ENCODE measurements at places on chromosomes 1 and 21.

- peak; percentile 33 for DNase-seq
Measured at GRCh38 chr21:45074818-45075595, 627 bp downstream of the ADARB1 start.

- no peak for DNase-seq
Measured at GRCh38 chr1:115280064-115280463, 58.0 kb downstream of the NGF start.

GRCh38 chr1:11037740-11038182 is 9.3 kb downstream of the MASP2 start:
- DNase-seq: peak; percentile 74

DNA sequence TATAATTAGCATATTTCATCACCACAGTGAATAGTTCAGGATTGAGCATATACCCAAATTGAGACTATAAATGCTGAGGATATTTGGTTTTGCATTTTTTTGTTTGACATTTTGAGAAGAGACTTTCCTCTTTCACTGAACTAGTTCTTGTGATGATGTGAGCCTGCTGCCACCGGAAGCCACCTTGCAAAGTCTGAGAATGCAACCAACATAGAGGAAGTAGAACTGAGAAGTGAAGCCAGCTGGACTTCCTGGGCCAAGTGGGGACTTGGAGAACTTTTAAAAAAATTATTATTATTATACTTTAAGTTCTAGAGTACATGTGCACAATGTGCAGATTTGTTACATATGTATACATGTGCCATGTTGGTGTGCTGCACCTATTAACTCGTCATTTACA is 102.3 kb downstream of the RPE65 start:
- DNase-seq: no peak

- DNase-seq: no peak
Measured at GRCh38 chr1:23500466-23500865, 16.5 kb upstream of the ASAP3 start.

DNA sequence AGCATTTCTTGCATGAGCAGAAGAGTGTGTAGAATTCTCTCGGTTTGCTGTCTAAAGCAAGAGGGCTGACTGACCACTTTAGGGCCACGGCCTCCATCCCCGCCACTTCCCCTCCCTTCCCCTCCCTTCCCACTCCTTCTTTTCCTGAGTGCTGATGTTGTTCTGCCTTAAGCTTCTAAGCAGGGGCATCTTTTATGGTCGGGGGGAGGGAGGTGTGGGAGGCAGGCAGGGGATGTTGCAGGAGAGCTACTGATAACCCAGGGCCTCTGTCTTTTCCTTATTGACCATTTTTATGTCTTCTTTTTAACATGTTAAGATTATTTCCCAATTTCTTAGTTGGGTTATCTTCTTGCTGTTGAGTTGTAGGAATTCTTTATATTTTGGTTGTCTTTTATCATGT is 15.1 kb downstream of the USP25 start:
- no peak for DNase-seq

GRCh38 chr1:89363638-89364536 is at the start of gene GBP6:
Gene GBP6, plus strand, starts transcription at chr1:89364059. Its CDS starts 4,493 bp downstream, at chr1:89368552.
- no peak for DNase-seq

GRCh38 chr21:37606549-37606948 is 240.0 kb downstream of the DYRK1A start:
- no peak for DNase-seq

DNA sequence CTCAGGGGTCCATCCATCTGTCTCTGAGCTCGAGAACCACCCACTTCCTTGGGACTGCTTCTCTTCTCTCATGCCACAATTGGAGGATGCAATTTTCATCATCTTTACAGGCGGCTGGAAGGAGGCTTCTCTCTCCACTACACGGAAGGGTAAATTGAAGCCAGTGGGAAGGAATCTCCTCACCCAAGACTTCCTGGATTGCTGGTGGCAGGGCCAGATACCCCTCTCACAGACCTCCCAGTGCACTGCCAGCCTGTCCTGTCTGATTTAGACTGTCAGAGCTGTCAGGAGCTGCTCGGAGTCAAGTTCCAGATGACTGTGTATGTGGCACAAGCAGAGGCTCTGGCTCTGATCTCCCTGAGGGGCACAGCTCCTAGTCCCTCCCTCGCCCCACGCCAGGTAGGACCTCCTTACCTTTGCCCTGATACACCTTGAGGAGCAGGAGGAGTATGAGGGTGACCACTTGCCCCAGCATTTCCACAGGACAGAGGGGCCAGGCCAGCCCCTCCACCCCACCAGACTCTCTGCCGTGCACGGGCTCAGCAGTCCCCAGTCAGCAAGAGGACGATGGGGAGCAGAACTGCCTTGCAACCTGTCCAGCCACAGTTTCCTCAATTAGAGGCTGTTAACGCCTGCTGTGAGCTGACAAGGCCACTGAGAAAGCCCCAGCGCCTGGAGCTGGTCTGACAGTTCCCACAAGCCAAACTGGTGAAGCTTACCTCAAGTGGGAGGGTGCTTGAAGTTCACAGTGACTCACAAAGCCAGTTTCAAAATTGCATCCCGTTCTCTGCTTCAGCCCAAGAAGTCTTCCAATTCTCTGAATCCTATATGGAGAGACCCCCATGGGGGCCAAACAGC is at the start of gene CD244:
Gene CD244 (minus strand): TSS at position 685 of the 858 bp plus-strand sequence. CDS start 210 bp downstream, at position 475.
- peak; percentile 89 for DNase-seq

DNA sequence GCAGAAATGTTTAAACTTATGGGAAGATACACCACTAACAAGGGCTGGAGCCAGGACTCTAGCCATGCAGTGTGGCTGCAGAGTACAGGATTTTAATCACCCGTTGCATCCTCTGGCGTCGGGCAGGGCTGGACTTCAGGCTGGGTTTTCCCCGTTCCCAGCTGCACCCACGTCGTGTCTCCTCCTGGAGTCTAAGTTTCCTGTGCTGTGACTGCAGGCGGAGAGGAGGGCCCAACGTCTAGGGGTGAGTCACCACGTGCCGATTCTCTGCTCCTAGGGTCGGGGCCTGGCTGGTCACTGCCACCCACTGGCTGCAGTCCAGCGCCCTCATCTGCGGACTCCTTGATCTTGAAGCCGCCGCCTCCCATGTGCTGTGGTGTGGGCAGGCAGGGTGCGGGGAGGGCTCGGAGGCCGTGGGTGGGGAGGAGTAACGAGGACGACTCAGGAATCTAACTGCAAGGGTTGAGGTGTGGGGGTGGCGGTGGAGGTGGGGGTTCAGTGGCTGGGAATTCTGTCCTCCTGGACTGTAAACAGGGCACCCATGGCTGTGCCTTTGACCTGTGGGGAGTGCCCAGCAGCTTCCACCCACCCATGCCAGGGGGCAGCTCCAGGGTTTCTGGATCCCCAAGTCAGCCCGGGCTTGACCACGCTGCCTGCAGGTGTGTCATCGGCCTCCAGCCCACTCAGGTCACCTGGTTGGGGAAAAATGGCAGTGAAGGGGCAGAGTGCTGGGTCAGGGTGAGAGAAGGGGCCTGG is 77.8 kb downstream of the ALPL start:
- peak; percentile 64 for DNase-seq

- DNase-seq: peak; percentile 70
Measured at GRCh38 chr1:203480084-203480483, 4.5 kb downstream of the PRELP start.

DNA sequence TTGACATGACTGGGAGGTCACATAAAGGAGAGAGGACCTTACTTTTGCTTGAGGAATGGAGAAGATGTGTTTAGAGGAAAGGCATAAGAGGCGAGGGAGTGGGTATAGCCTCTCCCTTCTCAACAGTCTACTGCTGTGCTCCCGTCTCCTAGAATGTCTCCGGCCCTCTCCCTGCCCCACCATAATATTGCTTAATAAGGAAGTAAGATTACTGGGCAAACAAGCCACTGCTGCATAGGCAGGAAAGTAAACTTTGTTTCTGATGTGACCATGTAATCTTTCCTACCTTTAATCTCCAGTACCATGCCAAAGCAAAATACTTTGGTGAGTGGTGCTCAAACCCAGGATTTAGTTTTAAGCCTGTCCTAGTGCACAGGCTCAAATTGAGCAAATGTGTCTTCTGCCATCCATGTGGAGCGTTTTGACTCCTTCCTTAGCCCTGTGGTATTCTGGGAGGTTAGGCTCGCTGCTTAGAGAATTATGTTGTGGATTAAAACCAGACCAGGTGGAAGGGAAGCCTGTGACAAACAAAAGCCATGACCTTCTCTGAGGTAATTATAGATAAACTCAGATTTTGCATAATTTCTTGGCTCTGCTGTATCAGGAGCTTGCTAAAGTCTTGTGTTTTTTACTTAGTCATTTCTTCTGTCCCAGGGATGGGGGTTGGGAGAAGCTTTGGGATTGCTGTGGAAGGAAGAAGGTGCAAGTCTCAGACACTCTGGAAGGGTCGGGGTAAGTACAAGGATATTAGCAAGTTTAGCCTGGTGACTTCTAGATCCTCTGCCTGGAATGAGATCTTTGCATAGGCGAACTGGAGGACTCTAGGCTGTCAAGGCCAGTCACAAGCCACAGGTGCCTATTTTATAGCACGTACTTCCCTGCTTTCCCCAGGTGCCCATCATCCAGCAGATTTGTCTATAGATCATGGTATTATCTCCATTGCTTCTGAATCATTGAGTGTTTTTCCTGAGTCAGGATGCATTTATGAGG is 34.5 kb upstream of the DIPK1A start:
- peak; percentile 26 for DNase-seq

- DNase-seq: no peak
Measured at GRCh38 chr1:192538407-192539296, 36.9 kb upstream of the RGS1 start.

- peak; percentile 58 for DNase-seq
Measured at GRCh38 chr1:172144445-172145061, 275.9 kb upstream of the C1orf105 start.

GRCh38 chr1:6653436-6654290 is 29.0 kb downstream of the THAP3 start:
- no peak for DNase-seq

- no peak for DNase-seq
Measured at GRCh38 chr1:36652011-36652410, 169.3 kb upstream of the CSF3R start.

DNA sequence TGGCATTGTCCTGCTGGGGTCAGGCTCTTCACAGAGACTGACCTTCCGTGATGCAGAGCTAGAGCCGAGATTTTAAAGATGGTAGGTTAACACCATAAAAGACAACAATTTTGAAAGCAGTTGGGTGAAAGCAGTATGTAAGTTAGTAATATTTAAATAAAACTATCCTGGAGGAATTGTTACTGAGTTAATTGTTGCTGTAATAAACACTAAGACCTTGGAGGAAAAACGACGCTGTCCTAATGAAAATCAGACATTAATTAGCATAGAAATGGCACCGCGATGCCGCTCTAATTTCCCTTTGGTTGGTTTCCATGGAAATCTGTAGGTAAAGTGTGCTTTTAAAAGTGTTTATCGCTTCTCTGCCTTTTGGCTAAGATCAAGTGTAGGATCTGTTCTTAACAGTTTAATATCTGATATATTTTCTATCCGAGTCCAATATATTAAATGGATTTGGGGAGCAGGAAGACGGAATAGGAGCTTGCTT is 745 bp upstream of the ANP32E start:
- DNase-seq: no peak

DNA sequence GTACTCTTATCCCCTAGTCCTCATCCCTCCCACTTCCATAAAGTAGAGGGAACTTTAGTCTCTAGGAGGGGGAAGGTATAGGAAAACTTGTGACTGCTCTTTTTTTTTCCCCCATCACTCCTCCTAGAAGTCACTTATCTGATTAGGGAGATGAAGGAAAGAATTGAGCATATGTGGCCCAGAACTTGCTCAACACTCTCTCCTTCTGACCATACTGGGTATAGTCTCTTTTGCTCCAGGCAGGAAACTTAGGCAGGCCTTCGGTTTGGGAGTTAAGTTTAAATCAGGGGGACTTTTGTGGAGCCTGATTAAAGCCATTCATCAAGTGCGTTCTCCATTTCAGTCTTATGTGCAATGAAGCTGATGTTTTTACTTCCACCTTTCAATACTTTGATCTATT is 5.8 kb downstream of the UBE2U start:
- peak; percentile 48 for DNase-seq

DNA sequence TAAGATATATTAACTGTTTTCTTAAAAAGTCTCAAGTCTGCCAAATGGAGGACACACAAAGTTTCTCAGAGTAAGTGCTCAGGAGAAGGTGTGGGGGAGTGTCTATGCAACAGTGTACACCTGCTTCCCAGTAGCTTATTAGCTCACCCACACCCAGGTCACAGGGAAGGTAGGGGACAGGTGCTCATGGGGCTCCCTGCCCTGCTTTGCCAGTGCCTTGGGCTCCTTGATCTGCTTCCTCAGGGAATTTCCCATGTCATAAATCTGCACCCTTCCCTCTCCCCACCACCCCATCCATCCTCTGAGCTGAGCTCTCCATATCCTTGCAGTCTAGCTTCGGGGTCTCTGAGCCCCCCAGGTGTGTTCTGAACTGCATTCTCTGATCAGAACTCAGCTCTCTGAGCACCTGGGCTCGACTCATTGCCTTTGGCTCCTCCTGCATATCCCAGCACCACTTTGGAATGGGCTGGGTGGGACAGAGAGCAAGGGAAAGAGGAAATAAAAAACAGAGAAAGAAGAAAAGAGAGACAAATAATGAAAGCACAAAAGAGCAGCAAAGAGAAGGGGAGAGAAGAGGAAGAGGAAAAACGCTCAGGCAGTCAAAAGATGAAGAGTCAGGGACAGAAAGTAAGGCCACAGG is 87.0 kb upstream of the ATP1B1 start:
- DNase-seq: no peak

GRCh38 chr1:10236405-10237156 is 26.2 kb downstream of the KIF1B start:
- DNase-seq: peak; percentile 33

DNA sequence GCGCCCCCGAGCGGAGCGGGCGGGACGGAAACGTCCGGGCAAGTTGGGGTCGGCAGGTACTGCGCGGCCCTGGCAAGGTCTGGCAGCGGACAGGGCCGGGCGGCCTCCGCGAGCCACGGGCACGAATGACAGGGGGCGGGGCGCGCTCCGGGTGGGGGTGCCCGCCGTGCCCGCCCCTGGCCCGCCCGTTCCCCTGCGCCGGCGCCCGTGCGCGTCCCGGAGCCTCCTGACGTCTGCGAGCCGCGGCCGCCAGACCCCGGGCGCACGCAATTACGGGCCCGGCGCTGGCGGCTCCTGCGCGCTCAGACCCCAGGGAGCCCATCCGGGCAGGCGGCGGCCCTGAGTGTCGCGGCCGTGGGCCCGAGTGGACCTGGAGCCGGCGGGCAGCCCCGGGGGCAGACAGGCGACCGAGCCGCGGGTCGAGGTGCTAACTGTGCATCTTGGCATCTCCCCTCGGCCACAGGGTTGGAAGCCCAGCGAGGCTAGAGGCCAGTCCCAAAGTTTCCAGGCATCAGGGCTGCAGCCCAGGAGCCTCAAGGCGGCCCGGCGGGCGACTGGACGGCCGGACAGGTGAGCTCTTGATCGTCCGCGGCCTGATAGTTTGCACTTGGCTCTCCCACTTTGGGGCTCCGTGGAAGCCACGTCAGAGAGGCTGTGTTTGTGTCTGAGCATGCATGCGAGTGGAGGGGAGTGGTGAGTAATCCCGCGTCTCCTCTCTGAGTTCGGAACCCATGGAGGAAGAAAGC is 918 bp downstream of the MIB2 start:
- DNase-seq: no peak

DNA sequence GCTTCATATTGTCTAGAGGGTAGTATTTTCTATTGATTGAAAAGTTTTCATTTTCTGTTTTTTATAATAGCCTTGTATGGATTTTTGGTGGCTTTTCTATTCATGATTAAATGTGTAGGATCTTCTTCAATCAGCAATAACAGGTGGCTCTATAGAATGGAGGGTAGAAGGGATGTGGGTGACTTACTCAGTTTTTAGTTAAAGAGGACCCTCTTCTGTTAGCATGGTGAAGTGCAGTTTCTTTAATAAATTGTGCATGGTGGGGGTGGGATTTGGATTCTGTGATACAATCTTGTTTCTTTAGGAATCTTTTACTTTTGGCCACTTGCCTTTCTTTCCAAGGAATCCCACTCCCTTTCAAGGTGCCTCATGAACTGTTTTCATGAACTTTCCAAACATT is 64.7 kb downstream of the SLC35A3 start:
- peak; percentile 38 for DNase-seq

All from amniotic epithelial cell (primary cell).